ENCODE measurements at places on chromosomes 1 and 21.
A peak's percentile ranks its signal among the peaks of the same experiment; 100 is the strongest.

- DNase-seq: no peak
Observed at GRCh38 chr1:110449661-110450651, 993 bp upstream of the PROK1 start.

- DNase-seq: no peak
Observed at GRCh38 chr1:207497941-207498340, 2.0 kb downstream of the CR1 start.

DNA sequence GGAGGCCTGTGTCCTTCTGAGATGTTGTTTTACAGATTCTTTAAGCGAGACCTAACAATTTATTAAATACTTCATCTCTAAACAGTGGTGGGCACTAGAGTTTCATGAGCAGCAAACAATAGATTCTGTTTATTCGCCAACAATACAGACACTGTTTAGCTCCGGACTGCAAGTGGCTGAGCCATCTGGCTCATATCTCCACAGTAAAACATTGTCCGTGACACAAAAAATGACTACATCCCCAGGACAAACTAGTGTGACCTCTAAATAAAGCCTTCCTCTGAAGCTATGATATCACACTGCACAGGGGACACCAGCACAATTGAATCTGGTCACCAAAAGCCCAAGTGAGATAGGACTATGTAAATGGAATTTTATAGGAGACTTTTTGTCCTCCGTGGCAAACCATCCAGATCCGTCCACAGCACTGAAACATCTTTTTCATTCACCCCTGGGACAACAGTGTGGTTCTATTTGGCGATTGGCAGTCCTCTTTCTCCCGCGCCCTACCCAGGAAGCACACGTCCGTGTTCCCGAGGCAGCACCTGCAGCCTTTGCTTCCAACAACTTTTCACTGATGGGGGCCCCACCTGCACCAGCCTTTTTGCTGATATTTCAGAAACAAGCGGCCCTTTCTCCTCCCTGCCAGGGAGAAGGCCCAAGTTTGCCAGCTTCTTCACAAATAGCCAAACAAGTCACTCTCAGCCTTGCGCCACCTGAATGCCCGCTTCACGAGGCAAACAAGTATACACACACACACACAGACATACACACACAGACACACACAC, 47.4 kb downstream of the OLIG1 start:
- no peak for DNase-seq

DNA sequence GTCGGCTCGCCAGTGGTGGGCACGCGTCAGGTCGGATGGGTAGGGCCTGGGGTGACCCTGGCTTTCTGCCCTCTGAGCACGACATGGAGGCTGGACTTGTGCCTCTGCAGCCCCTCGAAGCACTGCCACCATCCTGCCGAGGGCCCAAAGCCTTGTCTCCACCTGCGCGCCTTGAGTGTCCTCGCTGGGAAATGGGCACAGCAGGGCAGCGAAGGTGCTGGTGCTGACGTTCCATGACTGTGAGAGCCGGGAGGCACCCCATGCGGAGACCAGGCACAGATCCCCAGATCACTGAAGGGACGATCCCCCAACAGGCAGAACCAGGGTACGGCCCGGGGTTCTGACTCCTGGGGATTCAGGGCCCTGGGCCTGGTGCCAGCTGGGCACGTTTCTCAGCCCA, 60.3 kb downstream of the SIK1 start:
- no peak for DNase-seq

DNA sequence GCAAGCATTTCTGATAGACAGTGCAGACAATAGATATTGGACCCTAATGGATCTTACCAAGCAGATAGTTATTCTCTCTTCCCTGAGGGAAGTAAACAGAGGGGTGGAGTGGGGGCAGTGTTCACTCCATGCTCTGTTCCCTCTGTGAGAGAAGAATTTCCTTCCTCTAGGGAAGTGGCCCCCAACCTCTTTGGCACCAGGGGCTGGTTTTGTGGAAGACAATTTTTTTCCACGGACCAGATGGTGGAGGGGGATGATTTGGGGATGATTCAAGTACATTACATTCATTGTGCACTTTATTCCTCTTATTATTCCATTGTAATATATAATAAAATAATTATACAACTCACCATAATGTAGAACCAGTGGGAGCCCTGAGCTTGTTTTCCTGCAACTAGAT, 459.9 kb downstream of the ADGRL2 start:
- no peak for DNase-seq

DNA sequence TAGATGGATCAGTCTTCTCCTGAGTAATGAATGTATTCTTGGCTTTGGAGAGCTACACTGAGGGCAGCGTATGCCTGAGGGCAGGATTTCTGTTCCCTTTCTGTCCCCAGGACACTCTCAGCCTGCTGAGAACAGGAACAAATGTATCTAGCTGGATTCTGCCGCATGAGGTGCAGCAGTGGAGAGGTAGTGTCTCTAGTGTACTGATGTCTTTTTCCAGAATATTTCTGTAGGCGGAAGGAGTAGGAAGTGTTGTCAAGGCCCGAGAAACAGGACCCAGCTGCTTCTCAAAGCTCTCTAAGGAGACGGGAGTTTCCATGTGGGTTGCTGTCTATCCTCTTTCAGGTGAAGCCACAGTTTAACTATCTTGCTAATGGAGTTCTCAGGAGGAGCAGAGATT, 65.5 kb downstream of the MT1HL1 start:
- DNase-seq: no peak

- peak; percentile 90 for DNase-seq
Observed at GRCh38 chr1:201702936-201703335, 126.0 kb upstream of the IPO9 start.

DNA sequence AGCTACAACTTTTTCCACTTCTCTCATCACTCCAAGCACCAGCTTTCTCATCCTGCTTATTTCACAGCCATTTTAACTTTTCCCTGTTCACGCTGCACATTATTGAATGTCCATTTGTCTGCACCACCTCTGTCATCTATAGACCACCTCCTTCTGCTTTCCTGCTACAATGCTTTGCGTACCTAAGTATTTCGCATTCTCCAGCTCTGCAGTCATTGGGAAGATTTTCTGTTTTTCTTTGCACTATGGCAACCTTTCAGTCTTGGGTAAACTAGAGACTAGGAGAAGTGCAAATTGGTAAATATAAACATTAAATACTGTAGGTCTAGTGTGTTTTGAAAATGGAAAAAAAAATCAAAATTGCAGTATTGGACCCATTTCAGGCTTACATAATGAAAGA, 835 bp downstream of the CCDC30 start:
- DNase-seq: peak; percentile 99

DNA sequence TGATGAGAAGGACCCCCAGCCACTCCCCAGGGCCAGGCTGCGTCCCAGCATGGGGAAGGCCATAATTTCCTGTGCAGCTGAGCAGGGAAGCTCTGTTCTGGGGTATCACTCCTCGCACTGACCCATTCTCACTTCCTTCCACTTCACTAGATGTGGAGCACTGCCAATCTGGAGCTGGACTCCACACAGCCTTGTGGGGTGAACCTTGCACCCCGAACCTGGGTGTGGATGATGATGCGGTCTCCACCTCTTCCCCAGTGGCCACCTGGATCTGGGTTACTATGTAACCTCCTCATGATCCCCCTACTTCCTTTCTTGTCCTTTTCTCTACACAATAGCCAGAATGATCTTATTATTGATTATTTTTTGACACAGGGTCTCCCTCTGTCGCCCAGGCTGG, 36.7 kb downstream of the CTNNBIP1 start:
- DNase-seq: no peak

- DNase-seq: no peak
Observed at GRCh38 chr1:172875892-172876291, 174.8 kb downstream of the TNFSF18 start.

- no peak for DNase-seq
Observed at GRCh38 chr21:14538483-14538882, 7.6 kb downstream of the SAMSN1 start.

GRCh38 chr1:207999274-207999915, 88.5 kb upstream of the CD34 start:
- DNase-seq: no peak

- DNase-seq: no peak
Observed at GRCh38 chr1:215844266-215844665, 277.2 kb downstream of the KCTD3 start.

- no peak for DNase-seq
Observed at GRCh38 chr1:44000122-44000665, 8.8 kb downstream of the CCDC24 start.

DNA sequence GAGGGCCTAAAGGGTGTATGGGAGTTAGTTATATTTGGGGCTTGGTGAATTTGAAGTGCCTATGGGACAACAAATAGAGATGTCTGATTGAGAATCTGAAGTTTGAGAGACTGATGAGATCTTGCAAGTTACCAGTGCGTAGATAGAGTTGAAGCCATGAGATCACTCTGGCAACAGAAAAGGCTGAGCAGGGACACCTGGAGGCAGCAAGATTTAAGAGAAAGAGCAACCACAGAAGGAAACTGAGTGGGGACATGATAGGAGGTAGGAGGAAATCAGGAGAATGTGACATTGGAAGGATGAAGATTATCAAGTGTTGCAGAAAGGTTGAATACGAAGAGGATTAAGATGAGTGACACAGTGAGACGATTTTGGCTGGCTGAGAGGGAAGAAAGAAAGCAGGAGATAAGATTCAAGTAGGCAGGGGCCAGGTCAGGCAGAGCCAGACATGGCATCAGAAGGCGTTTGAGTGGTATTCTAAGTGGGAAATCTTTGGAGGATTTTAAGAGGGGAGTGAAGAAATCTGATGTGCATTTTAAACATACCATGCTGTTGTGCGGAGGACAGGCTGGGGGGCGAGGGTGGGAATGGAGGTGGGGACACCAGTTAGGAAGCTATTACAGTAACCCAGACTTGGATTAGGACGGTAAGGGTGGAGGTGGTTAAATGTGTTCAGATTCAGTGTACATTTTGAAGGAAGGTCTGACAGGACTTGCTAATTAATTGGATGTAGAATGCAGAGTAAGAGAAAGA, 3.0 kb upstream of the MPL start:
- no peak for DNase-seq

DNA sequence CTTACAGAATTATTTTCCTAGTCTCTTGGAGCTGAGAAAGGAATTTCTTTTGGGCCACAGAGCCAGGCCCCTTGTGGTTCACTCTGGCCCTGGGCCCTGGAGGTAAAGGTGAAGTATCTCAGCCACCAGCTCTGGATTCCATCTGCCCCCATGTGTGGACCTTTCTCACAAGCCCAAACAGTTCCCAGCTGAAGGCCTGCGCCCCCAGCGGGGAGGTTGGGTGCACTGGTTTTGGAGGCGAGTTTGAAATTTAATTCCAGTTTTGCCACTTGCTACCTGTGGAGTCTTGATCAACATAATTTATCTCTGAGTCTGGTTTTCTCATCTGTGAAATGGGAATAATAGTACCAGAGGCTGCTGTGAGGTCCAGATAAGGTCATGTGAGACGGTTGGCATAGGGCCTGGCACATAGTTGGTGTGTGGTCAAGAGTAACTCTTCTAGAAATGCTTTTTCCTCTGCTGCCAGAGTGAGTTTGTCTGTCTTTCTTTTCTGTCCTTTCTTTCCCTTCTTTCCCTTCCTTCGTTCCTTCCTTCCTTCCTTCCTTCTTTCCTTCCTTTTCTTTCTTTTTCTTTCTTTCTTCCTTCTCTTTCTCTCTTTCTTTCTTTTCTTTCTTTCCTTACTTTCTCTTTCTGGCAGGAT, 6.1 kb downstream of the AGTRAP start:
- no peak for DNase-seq

GRCh38 chr21:17548262-17548661, 35.4 kb downstream of the CXADR start:
- DNase-seq: no peak

DNA sequence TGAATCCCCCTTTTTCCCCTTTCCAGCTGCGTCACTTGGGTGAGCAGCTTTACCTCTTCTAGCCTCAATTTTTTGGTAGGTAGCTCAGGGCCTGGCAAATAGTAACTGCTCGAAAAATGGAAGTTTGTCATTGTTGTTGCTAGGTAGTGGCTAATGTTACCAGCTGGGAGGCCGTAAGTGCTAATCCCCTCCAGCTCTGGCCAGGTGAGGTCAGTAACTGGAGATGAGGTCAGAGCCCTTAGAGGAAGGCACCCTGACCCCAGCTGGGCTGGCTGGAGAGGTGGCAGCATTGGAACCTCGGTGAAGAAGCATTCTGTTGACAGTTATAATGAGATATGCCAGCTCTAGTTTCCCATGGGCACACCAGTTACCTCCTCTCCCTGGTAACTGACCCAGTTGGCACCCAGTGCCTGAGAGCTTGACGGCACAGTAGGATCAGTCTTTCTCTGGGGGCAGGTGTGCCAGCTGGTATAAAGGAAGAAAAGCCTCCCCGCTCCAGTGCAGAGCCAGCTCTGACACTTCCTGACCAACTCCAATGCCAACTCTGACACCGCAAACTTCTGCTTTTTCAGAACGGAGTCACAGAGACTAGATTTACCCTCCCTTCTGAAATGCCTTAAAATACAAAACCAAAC, 35.0 kb upstream of the SLC2A1 start:
- no peak for DNase-seq

DNA sequence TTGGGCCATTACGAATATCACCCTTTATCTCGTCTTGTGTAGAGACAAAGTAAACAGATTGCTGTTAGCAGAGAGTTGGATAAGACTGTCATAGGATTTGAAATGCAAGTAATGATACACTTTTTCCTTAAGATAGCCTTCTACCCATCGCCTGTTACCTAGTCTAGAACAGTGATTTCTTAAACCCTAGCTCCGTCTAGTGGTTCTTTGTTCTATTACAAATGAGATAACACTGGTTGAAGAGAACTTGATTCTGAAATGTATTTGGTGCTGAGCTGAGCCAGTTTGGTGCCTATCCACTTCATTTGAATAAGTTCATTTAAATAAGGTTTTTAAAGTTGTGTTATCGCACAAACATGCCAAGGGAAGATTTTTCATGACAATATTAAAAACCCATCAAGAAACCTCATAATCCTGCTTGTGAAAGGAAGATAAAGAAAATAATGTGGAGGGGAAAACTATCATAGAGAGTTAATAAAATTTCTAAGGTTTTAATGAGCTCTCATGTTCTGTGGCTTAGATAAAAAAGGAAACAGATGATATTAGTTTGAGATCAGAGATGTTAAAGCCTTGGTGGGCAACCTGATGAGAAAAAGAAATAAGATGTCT, 1.5 kb upstream of the KCNH1 start:
- peak; percentile 13 for DNase-seq

DNA sequence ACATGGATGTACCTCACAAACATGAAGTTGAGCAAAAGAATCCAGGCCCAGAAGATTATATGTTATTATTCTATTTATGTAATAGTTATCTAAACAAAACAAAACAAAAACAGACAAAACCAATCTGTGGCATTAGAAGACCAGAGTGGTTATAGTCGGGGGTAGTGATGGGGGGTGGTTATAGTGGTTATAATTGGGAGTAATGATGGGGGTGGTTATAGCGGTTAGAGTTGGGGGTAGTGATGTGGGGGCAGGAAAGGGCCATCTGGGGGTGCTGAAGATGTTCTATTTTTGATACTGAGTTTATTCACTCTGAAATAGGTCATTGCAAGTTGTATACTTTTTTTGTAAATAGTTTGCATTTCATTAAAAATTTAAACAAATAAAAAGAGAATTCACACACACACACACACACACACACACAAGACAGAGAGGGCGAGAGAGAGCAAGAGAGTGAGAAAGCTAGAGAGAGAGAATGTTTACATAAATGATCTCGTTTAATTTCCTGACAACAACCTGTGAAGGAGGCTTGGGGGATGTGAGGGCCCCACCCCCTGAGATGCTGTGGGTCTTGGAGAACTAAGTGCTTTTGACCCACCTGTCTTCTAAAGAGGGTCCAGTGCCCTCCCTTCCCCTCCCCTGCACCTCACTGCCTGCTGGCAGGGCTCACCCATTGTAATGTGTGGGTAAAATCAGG, 37.4 kb downstream of the RHOU start:
- no peak for DNase-seq
